ENCODE measurements at places on chromosomes 5 and 9. TPM values are rescaled to one million over a fixed set of nuclear protein-coding genes. Genes with fewer than 3 reads are reported as not detected.

- H3K4me3 ChIP-seq: no peak overlapping the region
- no peaks in the 10 kb centered on the region for H3K36me3 ChIP-seq
- H3K27ac ChIP-seq: no peak overlapping the region
- no peaks in the 10 kb centered on the region for H3K4me1 ChIP-seq
- no peak for DNase-seq
These were observed 33.0 kb upstream of the WHRN start for GRCh38 chr9:114538241-114538640.

GRCh38 chr9:96450613-96451528, 902 bp downstream of the HABP4 start:
- no peaks in the 10 kb centered on the region for H3K27me3 ChIP-seq
- H3K36me3 ChIP-seq: no peaks in the 10 kb centered on the region
- H3K4me1 ChIP-seq: peaks cover 18% of the 10 kb centered on the region
- no peak for DNase-seq

- no peaks in the 10 kb centered on the region for H3K36me3 ChIP-seq
- H3K4me3 ChIP-seq: no peak overlapping the region
- H3K27ac ChIP-seq: no peak overlapping the region
- H3K27me3 ChIP-seq: no peaks in the 10 kb centered on the region
- H3K4me1 ChIP-seq: no peaks in the 10 kb centered on the region
These were observed 53.3 kb upstream of the LMNB1 start for GRCh38 chr5:126723643-126724042.

- no peak overlapping the region for H3K27ac ChIP-seq
- no peak for DNase-seq
- no peaks in the 10 kb centered on the region for H3K36me3 ChIP-seq
- H3K27me3 ChIP-seq: no peaks in the 10 kb centered on the region
- H3K4me1 ChIP-seq: no peaks in the 10 kb centered on the region
These were observed 266.8 kb downstream of the CYLC2 start for GRCh38 chr9:103261951-103262350.

PLEKHG4B gene
- polyA plus RNA-seq: under 0.01 TPM

DNA sequence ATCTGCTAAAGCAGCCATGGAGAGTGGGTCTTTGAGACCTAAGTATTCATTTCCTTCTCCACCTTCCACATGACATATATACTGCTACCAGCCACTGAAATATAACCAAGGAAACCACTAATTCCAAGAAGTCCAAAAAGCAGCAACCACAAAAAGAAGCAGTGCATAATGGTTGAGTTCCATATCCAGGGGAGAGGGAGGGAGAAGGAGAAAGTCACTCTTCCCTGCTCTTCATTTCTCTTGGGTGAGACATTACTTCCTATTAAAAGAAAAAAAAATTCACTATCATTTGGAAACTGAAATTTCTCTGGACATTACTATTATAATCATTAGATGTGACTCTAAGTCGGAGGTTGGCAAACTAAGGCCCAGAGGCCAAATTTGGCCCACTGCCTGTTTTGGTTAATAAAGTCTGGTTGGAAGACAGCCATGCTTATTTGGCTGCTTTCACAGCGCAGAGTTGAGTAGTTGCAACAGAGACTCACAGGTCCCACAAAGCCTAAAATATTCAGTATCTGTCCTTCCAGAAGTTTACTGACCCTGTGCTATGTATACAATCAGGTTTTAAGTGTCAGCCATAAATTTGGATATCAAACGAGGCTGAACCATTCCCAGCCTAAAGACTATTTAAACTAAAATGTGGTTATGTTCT, 168.6 kb downstream of the MPDZ start:
- H3K4me3 ChIP-seq: no peak overlapping the region
- DNase-seq: no peak
- H3K27ac ChIP-seq: no peak overlapping the region
- H3K36me3 ChIP-seq: peaks cover 15% of the 10 kb centered on the region
- no peaks in the 10 kb centered on the region for H3K27me3 ChIP-seq

- H3K4me3 ChIP-seq: no peak overlapping the region
- no peak for DNase-seq
- no peaks in the 10 kb centered on the region for H3K27me3 ChIP-seq
- no peaks in the 10 kb centered on the region for H3K36me3 ChIP-seq
- H3K4me1 ChIP-seq: no peaks in the 10 kb centered on the region
These were observed 80.4 kb downstream of the LHFPL2 start for GRCh38 chr5:78568212-78568611.

GRCh38 chr9:74742792-74743730, 144.7 kb downstream of the TRPM6 start:
- H3K4me1 ChIP-seq: no peaks in the 10 kb centered on the region
- no peak for DNase-seq
- H3K27ac ChIP-seq: no peak overlapping the region
- no peaks in the 10 kb centered on the region for H3K27me3 ChIP-seq

All from liver (tissue), 10 donors.